ENCODE measurements at places on chromosomes 4 and X.

GRCh38 chr4:173852775-173853174 is 322.7 kb upstream of the HAND2 start:
- no peak for DNase-seq

- DNase-seq: no peak
These were observed 113.2 kb downstream of the MID1 start for GRCh38 chrX:10507181-10507580.

- DNase-seq: no peak
These were observed 6.7 kb downstream of the NRK start for GRCh38 chrX:105829011-105829410.

DNA sequence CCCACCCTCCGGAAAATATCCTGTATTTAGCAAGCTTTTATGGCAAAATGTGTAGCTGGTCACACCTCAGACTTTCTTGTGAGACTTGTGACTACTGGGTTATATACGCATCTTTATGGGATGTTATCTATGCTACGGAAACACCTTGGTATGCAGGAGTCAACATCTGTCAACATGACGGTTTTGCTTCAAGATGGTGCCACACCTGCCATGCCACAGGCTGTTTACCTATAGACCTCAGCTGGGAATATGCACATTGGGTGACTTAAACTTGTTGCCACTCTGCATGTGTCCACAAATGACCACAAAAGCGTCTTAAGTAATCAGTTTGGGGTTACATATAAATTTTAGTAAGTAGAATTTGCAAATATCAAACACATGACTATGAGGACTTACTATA is 192.3 kb upstream of the ATP6AP2 start:
- DNase-seq: no peak

GRCh38 chr4:82692101-82692780 is 106.4 kb downstream of the SCD5 start:
- no peak for DNase-seq

DNA sequence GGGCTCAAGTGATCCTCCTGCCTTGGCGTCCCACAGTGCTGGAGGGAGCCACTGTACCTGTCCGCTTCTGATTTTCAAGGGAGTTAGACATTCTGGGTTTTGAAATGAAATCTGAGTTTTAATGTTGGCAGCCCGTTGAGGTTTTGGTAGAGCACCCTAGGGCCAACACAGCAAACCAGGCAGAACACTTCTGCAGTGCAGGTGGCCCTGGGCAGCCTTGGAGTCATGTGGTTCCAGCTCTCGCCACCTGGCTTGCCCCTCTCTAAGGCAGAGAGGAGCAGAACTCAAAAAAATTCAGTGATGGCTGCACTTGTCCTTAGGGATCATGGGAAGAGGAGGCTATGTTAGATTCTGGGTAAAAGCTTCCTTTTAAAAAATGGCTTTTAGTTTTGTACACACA is 74.9 kb downstream of the CLDN34 start:
- DNase-seq: no peak

- DNase-seq: no peak
These were observed 88.3 kb downstream of the CC2D2A start for GRCh38 chr4:15557786-15558550.

DNA sequence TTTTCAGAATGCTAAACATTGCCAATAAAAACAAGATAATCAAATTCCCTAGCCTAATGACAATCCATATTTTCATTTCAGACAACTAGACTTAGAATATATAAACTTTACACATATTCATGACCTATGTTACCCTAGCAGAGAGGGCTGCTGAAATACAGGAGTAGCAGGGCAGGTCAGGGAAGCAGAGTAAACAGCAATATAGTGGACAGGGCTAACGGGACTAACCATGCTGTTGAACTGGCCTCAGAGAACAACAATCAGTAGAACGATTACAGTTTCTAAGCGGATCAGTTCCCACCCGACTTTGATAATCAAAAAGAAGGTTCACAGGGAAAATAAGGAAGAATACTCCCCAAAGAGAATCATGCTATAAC is 14.0 kb downstream of the TBCK start:
- no peak for DNase-seq

DNA sequence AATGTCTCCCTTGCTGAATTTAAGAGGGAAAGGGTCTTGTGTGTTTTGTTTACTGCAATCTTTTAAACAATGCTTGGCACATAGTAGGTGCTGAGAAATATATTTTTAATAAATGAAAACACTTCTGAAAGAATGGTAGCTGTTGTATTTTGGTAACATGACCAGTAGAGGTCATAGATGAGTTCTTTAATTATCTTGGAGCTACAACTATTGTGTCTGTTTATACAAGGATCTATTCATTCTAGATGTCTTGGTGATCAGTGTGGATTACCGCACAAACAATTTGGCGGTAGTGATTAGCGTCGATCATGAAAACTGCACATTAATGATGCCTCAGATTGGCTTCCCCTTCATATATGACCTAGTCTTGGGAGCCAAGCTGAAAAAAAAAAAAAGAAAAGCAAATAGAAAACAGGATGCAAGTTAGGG is 21.4 kb upstream of the SCRG1 start:
- DNase-seq: no peak

- no peak for DNase-seq
These were observed 460.3 kb downstream of the SPRY1 start for GRCh38 chr4:123856689-123857545.

- no peak for DNase-seq
These were observed 56.3 kb upstream of the ATP6AP2 start for GRCh38 chrX:40524423-40524822.

DNA sequence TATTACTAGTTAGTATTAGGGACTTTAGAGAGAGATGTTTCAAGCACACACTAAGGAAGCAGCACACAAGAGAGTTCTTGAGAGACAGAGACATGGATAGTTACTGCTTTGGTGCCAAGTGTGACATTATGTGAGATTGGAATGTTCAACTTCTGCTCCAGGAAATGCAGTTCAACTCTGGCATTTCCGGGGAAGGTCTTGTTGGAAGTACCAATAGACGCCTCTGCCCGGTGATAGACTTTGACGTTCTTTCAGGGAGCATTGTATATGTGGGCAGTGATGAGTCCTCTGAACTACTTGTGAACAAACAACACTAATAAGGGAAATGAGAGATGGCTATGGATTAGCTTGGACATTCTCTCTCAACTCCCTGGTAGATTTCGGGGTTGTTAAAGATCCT is 638.1 kb upstream of the BOD1L1 start:
- no peak for DNase-seq

DNA sequence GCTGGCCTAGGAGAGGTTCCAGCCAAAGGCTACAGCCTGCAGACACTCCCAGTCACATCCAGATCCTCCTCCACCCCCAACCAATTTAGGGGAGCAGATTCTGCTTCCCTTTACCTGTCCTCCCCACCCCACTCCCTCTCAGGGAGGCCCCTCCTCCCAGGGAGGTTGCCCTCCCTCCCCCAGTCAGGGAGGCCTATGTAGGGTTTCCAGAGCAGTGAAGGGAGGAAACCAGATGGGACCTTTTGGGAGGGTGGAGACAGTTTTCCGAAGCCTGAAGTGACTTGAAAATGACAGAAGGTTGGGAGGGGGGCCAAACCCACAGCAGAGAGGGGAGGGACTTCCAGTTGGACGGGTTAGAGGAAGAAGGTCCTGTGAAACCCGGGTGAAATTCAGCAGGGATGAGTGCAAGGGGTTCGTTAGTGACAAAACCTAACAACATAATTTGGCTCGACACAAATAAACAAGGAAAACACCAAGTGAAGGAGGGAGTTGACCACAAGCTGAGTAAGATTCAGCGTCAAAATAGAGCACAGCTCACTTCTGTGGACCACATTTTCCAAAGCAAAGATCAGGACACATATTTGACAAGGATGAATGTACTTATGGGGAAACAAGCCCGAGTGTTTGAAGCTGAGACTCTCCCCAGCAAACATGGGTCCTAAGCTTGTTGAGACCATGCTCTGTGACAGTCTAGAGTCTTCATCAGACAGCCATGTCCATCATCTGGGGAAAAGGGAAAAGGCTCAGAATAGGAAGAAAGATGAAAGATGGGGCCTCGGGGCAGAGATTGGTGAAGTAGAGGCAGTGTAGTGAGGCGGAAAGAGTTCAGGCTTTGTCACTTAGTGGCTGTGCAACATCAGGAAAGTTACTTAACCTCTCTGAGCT is 46.4 kb downstream of the PRPS1 start:
- no peak for DNase-seq

GRCh38 chr4:11428231-11428898 is at the start of gene HS3ST1:
HS3ST1 (minus strand) TSS chr4:11428894; CDS start chr4:11400005, 28,889 bp downstream.
- DNase-seq: no peak

- DNase-seq: no peak
These were observed 1517.6 kb downstream of the STIM2 start for GRCh38 chr4:28378109-28378830.

DNA sequence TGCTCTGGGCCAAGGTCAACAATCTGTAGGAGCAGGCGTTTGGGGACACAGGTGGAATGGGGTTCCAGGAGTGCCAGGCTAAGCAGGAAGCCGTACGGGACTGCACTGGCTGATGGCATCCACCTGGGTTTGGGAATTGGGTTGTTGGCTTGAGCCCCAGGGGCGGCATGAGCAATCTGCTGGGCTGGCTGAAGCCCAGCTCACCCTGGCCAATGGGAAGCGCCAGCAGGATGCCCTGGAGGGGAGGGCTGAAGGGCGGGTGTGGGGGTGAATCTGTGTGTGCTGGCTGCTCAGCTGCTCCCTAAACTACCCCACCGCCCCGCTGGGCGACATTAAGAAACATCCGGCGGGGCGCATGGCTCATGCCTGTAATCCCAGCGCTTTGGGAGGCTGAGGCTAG is 8.9 kb upstream of the RGS12 start:
- DNase-seq: no peak

GRCh38 chr4:139956507-139957017 is 197.4 kb downstream of the MAML3 start:
- DNase-seq: no peak

DNA sequence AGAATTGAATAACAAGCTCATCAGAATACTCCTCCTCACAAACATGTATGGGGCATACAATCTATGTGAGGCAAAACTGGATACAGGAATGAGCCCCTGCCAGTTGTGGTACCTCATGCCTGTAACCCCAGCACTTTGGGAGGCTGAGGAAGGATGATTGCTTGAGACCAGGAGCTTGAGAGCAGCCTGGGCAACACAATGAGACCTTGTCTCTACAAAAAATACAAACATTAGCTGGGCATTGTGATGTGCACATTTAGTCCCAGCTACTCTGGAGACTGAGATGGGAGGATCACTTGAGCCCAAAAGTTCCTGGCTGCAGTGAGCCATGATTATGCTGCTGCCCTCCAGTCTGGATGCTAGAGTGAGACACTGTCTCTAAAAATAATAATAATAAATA is 611.0 kb downstream of the NLGN4X start:
- DNase-seq: no peak

GRCh38 chrX:25198253-25198652 is 182.5 kb upstream of the ARX start:
- no peak for DNase-seq

GRCh38 chr4:53905941-53906377 is 158.4 kb downstream of the CHIC2 start:
- no peak for DNase-seq

- DNase-seq: peak; percentile 12
These were observed 17.6 kb downstream of the ADRA2C start for GRCh38 chr4:3783693-3784306.

- no peak for DNase-seq
These were observed 65.9 kb downstream of the DIPK2B start for GRCh38 chrX:45134775-45135174.

DNA sequence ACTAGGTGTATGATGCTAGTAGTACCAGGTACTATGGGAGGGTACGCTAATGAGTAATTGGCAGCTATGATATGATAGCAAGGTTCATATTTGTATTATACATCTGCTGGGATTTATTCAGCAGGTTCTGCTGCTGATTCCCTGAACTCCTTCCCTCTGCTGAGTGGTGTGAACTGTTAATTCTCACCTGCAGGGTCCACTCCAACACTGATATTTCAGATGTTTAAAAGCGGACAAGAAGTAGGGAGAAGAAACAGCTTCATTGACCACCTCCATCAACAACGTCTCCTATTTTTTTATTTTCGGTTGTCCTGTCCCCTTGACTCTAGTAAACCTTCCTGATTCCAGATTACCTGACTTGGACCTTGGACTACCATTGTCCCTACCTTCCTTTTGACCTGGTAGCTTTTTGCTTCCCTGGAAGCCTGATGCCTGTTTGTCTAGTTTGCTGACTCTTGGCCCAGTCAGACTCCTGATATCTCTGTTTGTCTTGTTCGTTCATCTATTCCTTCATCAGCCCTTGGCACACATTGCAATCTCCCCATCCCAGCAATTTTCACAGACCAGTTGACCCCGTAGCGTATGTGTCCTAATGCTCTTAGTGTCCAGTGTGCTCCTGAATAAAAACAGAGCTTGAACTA is 34.0 kb upstream of the RNF128 start:
- no peak for DNase-seq

GRCh38 chrX:46561824-46562657 is 11.5 kb upstream of the CHST7 start:
- no peak for DNase-seq

GRCh38 chr4:2042204-2042946 is 16.8 kb upstream of the NAT8L start:
- DNase-seq: no peak

DNA sequence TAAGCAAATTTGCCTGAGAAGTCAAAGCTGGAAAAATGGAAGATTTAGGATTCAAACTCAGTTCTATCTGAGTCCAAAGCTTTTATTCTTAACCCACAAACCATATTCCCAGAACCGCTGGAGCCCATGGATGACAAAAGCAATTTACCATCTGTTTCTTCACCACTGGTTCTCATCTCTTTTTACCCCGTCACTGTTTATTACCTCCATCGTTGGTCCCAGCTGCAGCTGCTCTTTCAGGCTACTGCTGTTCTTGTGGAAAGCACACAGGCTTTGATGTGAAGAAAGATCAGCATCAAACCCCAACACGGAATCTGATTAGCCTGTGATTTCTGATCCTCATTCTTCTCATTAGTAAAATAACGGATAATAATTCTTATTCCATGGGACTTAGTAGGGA is 9.5 kb downstream of the FBXO8 start:
- no peak for DNase-seq

DNA sequence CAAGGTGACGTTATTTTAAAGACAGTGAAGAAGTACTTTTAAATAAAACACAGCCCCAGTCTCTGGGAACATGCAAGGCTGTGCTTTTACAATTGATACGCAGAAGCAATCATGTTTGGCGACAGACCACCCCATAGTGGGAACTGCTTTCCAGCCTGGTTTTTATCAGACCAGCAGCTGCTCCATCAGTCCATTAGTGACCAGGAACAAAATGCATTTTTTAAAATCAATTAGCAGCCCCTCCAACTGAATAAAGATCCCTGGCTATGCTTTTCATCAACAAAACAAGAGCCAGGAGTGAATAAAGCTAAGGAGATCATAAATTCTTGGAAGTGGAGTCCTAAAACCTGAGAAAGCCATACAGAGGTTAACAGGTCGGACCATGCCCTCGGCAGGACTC is 153.0 kb upstream of the TENM3 start:
- DNase-seq: no peak

- no peak for DNase-seq
These were observed 837 bp downstream of the CITED1 start for GRCh38 chrX:72304877-72305276.

DNA sequence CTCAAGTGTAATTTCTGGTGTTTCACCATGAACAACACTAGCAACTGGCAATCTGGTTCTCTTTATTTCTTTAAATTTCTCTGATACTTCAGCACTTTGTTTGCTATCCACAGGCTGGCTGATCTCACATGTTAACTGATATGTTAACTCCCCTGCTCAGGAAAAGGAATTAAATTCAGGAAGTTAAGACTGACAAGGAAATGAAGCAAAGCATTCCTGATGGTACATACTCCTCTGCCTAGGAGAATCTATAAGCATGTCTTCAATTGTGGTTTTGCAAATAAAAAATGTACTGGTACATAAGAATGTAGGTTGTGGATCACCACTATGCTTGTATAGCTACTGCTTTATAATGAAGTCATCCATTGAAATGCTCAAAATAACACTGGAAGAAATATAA is 1119.2 kb upstream of the INTU start:
- DNase-seq: no peak

Measured in stimulated activated CD8-positive, alpha-beta memory T cell treated with anti-CD3 and anti-CD28 coated beads, Interleukin-2, amount 100 ng/mL, for 48 hours (primary cell).